ENCODE measurements at places on chromosomes 16 and 17.

- DNase-seq, result no peak
These were observed 15.1 kb downstream of the SCIMP start for GRCh38 chr17:5219536-5219935.

- no peak for DNase-seq
These were observed 42.9 kb upstream of the CDRT4 start for GRCh38 chr17:15510361-15510760.

- DNase-seq, result no peak
These were observed 6.3 kb downstream of the CNTD1 start for GRCh38 chr17:42804918-42805367.

DNA sequence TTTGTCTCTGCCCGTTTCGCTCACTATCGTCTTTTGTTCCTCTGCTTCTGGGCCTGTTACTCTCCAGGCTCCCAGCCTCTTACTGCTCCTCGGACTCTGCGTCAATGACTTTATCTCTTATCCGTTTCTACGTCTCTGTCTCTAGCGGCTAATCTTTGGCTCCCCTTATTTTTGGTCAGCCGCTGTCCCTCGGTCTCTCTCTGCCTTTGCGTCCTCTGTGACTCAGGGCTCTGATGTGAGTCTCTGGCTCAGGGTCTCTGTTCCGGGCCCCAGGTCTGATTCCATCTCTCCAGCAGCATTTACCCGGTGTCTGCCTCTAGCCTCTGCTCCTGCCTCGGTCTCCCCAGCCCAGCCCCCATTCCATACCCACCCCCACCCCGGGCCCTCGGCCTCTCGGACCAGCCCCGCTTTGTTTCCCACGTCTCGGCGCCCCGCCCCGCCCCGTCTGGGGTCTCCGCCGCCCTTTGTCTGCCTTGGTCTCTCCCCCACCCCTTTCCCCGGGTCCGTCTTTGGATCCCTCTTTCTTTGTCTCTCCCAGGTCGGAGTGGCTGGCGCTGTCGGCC lies 547 bp upstream of the ZNF48 start:
- no peak for DNase-seq

DNA sequence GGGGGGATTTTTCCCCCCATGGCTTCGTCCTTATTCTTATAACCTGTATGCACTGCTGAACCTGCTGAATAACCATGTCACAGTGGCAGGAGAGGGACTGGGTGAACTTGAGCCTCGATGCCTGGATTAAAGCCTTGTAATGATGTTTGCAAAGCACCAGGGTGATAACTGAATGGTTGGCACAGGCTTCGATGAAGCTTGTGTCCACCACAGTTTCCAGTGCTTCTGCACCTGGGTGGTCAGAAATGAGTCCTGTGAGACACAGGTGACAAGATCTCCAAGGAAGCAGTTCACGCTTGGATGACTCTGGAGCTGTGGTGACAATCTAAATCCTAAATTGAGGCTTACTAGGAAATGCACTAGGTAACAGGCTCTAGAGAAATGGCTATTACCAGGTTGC lies 729.3 kb downstream of the MAF start:
- no peak for DNase-seq

GRCh38 chr17:1002771-1003555 lies 6.0 kb downstream of the TIMM22 start:
- no peak for DNase-seq

- no peak for DNase-seq
These were observed 1.6 kb downstream of the KCNG4 start for GRCh38 chr16:84237994-84238750.

DNA sequence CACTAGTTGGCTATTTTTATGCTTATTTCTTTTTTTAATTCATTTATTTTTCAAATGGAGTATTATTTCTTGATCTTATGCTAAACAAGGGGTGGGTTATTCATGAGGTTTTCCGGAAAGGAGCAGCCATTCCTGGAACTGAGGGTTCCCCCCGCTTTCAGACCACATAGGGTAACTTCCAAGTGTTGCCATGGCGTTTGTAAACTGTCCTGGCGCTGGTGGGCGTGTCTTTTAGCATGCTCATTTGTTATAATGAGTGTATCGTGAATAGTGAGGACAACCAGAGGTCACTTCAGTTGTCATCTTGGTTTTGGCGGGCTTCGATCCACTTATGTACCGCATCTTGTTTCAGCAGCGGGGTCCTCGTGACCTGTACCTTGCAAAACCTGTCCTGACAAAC lies 29.6 kb upstream of the ASGR2 start:
- DNase-seq, result no peak

GRCh38 chr16:49462362-49462988 lies 88.9 kb downstream of the C16orf78 start:
- no peak for DNase-seq

- DNase-seq, result no peak
These were observed 63.0 kb downstream of the NLK start for GRCh38 chr17:28105501-28105900.

GRCh38 chr17:80646328-80646727 lies 101.7 kb downstream of the RPTOR start:
- no peak for DNase-seq

DNA sequence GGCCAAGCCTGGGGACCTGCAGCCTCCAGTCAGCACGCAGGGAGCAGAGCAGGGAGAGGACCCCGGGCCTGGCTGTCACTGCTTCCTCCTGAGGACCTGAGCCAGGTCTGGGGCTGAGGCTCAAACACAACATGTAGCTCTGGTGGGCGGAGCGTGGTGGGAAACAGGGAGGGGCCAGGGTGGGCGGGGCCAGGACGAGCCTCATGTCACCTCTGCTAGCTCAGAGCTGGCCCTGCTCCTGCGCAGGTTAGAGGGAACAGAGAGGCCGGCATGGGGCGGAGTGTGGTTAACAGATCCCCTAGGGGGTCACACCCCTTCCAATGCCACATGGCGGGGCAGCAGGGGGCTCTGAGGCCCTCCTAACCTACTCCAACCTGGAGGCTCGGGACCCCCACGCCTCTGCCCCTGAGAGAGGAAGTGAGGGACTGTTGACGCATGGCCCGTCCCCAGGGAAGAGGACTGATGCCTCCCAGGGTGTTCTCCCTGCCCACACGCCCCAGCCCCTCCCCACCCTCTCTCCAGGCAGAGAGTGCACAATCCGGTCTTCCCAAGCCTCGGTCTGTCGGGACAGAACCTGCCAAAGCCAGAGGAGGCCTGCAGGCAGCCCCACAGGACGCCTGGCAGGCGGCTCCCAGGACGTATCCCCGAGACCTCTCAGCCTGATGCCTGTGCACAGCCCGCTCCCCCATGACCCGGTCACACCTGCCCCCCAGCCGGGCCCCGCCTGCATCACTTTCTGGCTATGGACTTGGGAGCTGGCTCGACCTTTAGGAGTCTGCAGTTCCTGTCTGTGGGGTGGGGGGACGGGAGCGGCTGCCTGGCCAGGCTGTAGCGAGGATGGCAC lies 15.2 kb downstream of the PIEZO1 start:
- DNase-seq, result peak; percentile 85

GRCh38 chr17:42596386-42596785 lies 12.8 kb downstream of the RETREG3 start:
- no peak for DNase-seq

Measured in D341Med (cell line).